ENCODE measurements at places on chromosomes 3 and 15.

GRCh38 chr15:69972436-69972835 is 125.3 kb downstream of the TLE3 start:
- no peak for DNase-seq

DNA sequence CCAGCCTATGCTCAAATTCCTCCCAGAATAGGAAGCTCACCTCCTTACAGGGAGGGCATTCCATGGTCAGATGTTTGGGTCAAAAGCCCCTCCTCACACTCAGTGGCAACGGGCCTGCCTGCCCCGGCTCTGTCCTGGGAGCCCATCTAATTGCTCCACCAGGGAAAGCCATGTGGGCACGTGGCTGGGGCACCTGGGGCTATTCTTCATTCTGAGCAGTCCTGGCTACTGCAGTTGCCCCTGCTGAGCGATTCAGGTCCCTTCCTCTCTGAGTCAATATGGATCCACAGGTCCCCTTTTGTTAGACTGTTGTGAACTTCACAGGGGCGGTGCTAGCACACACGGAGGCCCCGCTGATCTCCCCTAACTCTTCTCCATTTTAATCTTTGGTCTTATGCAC is 39.4 kb downstream of the TPRA1 start:
- DNase-seq = no peak

- peak; percentile 72 for DNase-seq
Measured at GRCh38 chr15:95604634-95605036, 725.9 kb upstream of the NR2F2 start.

DNA sequence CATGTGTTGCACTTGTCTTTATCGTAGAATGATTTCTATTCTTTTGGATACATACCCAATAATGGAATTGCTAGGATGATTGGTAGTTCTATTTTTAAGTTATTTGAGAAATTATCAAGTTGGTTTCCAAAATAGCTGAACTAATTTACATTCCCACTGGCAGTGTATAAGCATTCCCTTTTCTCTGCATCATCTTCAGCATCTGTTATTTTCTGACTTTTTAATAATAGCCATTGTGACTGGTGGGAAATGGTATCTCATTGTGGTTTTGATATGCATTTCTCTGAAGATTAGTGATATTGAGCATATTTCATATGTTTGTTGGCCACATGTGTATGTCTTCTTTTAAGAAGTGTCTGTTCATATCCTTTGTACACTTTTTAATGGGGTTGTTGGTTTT is 81.7 kb upstream of the NUDT16 start:
- DNase-seq = no peak

DNA sequence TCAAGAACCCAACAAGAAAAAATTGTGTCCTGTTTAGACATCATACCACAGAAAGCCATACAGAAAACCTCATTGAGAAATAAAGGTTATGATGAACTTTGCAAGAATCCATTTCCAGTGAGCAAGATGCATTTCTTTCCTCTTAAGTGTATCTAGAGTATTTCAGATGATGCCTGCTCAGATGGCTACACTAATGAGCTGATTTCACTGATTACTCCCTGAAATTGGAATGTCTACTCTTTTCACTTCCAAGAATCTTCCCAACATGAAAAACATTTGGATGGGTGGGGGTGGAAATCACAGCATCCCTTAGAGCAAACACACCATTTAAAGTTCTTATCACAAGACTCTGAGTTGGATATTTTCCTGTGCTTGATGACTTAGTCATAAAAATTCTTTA is 41.4 kb upstream of the IL12A start:
- DNase-seq = peak; percentile 66

GRCh38 chr15:35499723-35500122 is 46.2 kb downstream of the DPH6 start:
- DNase-seq = no peak

- no peak for DNase-seq
Measured at GRCh38 chr3:114872588-114872987, 274.5 kb downstream of the ZBTB20 start.

GRCh38 chr3:38109580-38110313 is 27.2 kb downstream of the ACAA1 start:
- no peak for DNase-seq

DNA sequence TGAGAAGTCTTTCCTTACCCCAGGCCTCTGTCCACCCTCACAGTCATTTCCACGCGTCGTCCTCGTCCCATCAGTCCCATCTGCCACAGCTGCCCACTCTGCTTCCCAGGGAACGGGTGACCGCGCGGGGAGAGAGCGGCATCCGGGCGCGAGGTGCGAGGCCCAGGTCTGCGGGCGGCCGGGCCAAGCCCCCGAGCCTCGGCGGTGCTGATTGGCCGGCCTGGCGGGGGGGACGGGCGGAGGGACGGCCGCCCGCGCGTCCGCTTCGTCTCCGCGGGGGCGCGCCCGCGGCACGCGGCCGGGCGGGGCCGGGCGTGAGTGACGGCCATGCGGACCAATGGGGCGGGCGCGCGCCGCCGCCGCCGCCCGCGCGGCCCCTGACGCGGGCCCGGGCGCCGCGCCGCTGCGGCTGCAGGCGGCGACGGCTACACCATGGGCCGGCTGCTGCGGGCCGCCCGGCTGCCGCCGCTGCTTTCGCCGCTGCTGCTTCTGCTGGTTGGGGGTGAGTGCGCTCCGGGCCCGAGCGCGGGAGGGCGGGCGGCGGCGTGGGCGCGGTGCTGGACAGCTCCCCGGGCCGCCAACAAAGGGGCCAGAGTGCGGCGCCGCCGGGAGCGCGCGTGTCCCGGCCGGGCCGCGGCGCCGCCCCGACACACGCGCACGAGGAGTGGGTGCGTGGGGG is at the start of gene PODXL2:
TSS of gene PODXL2 (plus strand) at position 398 of the 679 bp plus-strand sequence. CDS start at position 433, 35 bp downstream.
- peak; percentile 88 for DNase-seq

DNA sequence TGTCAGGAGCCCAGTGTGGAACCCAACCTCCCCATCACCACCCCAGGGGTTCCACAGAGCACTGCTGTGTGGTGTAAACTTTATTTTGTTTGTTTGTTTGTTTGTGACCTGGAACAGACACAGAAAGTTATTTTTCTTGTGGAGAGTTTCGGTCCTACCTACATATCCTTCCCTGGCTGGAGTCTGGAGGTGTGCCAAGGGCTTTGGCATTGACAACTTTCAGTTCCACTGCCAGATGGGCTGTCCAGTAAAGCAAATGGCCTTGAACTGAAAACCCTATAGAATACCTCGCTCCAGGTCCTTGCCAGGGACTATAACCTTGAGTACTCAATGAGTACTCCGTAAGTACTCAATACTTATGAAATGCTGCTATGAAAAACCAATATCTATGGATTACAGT is 103.5 kb downstream of the MITF start:
- DNase-seq = no peak

DNA sequence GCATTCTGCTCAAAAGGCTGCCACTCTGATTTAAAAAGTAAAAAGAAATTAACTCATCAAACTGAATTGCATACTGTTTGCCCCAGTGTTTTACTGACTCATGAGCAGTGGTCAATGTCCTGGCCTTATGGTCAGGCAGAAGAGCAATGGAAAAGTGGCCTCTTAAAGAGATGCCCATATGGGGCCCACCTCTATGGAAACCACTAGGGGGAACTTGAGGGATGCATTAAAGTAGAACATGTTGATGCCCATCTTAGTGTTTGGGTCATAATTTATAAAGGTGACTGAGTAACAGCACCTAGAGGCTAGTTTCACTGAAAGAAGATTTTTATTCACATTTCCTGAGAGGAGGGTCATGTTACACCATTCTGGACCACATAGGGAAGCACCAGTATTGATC is 66.5 kb upstream of the RNU6-1 start:
- DNase-seq = no peak

DNA sequence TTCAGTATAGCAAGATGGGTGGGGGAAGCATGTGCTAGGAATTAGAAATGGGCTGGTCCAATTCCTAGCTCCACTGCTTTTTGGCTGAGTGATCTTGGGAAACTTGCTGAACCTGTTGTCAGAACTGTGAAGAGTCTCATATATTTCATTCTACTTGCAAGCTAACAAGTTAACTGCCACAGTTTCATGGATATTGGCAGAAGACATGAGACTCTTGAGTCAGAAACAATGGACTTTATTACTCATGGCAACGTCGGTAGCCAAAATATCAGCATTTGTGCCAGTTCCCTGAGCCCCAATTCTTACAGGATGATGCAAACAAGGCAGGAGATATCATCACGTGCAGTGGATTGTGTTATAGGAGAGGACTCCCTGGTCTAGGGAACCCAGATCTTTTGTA is 26.6 kb upstream of the PLAAT1 start:
- no peak for DNase-seq
